ENCODE measurements at places on chromosomes 7 and 10.

DNA sequence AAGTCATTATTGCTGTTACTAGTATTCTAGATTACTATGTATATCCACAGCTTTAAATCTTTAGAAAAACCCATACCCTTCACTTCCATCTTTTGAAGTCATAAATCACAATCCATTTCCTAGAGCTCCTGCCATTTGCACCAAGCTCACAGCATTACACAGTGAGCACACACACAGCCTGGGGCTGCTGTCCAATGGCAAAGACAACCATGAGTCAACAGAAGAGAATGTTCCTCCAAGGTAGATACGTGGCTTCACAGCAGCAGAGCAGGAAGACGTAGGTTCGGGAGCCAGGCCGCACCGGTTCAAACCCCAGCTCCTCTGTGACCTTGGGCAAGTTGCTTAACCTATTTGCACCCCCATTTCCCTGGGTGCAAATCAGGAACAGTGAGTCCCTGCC, 234.6 kb downstream of the DIP2C start:
- DNase-seq: no peak

GRCh38 chr7:141619745-141620144, 68.5 kb downstream of the AGK start:
- DNase-seq: no peak

DNA sequence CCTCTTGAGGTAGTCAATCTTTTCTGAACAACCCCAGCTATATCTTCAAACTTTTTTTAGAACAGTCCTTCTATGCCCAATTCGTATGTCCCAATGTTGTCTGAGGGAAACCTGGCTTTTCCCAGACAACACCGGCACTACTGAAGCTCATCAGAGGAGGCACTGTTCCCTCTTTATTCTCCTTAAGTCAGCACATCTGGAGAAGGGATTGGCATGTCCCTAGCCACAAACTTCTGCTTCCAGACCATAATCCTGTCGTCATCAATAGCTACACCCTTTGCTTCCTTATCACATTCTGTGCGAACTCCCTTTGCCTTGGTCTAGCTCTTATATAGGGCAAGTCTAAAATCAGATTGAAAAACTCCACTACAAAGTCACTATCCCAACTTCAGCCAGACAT, 22.9 kb downstream of the PON3 start:
- no peak for DNase-seq

DNA sequence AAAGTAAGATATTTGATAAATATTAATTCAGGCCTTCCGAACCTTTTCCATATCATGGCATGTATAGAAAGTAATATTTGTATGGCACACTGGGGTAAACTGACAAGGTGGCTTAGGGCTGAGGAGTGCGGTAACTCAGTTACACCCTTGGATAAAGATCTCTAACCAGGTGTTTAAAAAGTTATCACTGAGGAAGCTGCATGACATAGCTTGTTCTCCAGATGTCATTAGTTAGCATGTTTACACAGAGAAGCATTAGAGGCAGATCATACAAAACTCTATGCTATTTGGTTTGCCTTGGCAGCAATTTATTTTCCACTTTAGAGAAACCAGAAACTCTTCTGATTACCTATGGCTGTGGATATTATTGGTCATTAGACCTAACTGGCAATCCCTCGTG, 118.2 kb downstream of the ST7 start:
- DNase-seq: no peak

GRCh38 chr10:113026679-113027078, 76.6 kb downstream of the TCF7L2 start:
- no peak for DNase-seq

- no peak for DNase-seq
These were observed 29.4 kb upstream of the MBL2 start for GRCh38 chr10:52801947-52802346.

- DNase-seq: no peak
These were observed 108.8 kb downstream of the EGFR start for GRCh38 chr7:55127622-55128081.

DNA sequence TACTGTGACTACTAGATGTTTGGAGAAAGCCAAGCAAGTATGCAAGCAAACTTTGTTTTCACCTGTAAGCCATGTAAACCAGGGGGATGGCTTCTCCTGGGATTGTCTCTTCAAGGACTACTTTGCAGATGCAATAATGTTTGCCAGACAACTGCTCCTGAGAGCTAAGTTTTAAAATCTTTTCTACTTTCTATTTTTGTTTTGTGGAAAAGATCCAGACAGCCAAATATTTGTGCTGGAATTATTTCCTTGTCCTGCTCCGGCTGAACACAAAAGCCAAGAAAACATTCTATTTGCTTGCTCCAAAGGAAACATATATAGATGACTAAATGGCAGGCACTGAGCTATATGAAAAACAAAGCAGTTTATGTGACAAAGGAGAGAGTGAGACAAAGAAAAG, 51.6 kb downstream of the TFPI2 start:
- DNase-seq: no peak

DNA sequence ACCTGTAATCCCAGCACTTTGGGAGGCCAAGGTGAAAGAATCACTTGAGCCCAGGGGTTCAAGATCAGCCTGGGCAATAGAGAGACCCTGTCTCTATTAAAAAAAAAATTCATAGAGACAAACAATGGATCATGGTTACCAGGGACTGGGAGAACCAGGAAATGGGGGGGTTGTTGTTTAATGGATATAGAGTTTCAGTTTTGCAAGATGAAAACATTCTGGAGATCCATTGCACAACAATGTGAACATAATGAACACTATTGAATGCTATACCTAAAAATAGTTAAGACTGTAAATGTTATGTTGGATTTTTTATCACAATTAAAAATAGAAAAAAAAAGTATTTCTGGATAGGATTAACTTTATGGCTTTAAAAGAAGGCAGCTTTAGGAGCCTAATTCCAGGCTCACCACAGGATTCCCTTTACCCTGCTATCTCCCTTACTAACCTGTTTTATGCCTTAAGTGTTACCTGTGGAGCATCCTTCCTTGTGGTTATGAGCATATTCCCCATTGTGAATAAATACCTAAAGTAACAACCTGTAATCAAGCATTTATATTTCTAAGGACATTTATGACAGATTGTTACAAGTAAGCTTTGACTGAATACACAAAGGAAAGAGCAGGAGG, 45.1 kb upstream of the SGCE start:
- no peak for DNase-seq

DNA sequence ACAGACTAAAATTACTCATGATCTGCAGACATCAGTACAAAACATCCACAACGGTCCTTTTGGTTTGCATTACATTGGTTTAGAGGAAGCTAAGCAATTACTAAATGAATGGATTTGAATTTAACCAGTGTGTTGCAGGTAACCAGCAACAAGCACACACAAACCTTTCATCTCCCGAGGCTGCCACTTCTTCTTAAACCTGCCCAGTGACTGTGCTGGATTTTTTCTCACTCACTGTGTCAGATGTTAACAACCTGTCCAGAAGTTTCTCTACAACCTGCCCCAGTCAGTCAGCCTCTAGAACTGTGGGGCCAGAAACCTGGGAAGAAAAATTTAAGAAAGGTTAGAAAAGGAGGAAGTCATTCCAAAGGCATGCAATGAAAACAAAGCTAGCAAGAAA, 2.4 kb upstream of the MEOX2 start:
- no peak for DNase-seq

GRCh38 chr10:80158126-80158525, 25.6 kb downstream of the PLAC9 start:
- no peak for DNase-seq

DNA sequence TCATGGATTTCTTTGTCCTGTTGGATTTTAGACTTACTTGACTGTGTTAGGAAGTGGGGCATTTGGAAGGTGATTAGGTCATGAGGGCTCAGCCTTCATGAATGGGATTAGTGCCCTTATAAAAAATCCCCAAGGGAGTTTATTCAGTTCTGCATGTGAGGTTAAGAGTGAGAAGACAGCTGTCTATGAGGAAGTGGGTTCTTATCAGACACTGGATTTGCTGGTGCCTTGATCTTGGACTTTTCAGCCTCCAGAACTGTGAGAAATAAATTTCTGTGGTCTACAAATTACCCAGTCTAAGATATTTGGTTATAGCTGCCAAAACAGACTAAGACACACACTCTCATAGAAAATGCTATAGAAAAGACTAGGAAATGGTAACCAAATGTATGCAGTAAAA, 724.7 kb upstream of the FZD8 start:
- DNase-seq: no peak

DNA sequence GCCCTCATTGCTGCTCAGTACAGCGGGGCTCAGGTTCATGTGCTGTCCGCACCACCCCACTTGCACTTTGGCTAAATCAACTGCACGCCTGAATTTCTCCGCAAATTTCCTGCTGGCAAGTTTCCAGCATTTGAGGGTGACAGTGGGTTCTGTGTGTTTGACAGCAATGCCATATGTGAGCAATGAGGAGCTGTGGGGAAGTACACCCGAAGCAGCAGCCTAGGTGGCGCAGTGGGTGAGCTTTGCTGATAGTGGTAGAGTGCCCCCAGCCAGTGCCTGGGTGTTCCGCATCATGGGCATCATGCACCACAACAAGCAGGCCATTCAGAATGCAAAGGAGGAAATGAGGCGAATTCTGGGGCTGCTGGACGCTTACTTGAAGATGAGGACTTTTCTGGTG, 103.9 kb upstream of the POT1 start:
- DNase-seq: no peak

DNA sequence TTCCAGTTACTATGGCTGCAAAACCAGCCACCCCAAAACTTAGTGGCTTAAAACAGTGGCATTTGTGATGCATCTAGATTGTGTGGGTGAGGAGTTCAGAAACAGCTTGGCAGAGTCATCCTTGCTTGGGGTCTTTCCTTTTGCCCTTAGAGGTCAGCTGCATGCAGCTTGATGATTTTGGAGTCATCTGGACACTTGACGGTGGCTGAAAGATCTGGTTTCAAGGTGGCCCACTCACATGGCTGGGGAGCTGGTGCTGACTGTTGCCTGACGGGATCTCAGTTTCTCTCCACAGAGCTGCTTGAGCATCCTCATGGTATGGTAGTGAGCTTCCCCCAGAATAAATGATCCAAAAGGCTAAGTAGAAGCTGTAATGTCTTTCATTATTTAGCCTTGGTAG, 191.3 kb upstream of the GALNT17 start:
- no peak for DNase-seq

DNA sequence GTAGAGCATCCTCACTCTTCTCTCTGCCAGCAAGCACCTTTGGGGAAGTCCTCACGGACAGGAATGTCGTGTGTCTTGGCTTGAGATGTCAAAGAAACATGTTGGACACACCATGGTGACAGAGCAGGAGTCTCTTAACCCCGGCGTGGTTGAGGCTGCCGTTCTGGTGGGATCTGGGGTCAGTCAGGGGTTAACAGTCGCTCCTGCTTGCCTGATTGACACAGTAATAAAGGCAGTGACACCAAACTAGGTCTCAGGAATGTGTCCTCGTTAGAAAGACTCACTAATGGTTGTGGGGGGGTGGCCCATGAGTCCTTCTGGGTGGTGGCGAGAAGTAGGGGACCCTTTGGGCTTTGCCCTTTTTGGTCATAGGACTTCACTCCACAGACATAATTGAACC, 69.0 kb downstream of the TCF7L2 start:
- DNase-seq: no peak

DNA sequence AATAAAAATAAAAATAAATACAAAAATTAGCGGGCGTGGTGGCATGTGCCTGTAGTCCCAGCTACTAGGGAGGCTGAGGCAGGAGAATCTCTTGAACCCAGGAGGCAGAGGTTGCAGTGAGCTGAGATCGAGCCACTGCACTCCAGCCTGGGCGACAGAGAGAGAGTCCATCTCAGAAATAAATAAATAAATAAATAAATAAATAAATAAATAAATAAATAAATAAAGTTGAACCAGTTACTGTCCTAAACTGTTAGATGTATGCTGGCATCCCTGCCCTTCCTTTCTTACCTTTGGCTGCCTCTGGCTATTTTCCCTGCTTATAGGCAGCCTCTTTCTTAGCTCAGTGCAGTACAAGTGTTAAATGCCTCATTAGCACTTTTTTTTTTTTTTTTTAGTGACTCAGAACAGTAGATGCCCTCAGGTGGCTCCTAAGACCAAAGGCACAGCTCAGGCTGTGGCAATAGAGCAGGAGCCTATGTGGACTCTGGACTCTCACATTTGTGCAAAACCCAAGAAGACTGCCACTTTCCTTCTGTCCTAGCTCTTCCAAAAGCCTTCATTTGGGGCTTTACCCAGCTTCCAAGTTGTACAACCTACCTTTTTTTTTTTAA, 30.6 kb upstream of the CABCOCO1 start:
- no peak for DNase-seq

GRCh38 chr10:79274279-79275104, 72.8 kb upstream of the PPIF start:
- DNase-seq: no peak

DNA sequence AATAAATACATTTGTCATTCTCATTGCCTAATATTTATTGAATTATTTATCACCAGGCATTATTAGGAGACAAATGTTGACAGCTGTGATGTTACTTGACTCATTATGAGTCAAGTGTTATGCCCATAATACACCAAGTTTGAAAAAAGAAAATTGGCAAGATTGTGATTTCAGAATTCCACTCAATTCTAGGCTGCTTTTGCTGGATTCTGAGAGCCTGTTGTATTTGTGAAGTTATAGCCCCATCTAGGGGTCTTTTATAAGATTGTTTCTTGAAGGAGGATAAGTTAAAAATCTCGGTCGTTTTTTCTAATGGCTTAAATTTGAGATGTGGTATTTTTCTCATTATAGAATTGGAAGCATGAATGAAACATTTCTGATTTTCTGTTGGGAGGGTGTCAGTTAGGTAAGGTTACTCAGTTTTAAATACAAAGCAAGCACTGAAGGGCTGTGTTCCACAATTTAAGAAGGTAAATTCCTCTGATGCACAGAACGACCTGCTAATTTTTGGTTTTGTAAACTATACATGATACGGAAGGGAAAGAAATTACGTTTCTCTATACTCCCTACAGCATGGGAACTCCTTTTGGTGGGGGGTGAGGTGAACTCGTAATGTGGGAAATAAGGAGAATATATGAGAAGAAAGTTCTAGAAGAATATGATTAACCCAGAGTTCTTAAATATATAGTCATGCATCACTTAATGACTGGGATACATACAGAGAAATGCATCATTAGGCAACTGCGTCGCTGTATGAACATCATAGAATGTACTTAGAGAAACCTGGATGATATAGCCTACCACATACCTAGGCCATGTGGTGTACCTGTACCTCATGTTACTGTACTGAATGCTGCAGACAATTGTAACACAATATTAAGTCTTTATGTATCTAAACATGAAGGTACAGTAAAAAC, 2.6 kb downstream of the STK31 start:
- no peak for DNase-seq

DNA sequence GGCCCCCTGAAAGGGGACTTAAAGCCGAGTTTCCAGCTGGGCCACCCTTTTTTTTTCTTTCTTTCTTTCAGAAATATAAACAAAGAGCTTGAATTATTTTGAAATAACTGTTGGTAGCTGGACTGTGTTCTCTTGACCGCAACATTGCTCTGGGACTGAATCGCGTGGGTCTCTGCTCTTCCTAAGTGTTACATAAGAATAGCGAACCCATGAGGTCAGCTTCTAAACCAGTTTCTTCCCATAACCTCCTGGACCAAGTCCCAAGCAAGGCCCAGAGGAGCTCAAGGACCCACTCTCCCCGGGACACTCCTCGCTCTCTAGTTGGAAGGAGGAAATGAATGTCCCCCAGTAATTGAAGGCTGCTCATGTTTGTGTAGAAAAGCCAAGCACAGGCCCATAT, 91.1 kb downstream of the CXCL12 start:
- DNase-seq: no peak

- peak; percentile 49 for DNase-seq
These were observed at the start of gene BLVRA for GRCh38 chr7:43758029-43758821. Gene BLVRA, plus strand, starts transcription at chr7:43758680. Its CDS starts 12,479 bp downstream, at chr7:43771159.

GRCh38 chr10:49312246-49312869, 13.4 kb downstream of the C10orf71 start:
- no peak for DNase-seq
